ENCODE measurements at places on chromosomes 1 and 21. TPM values are rescaled to one million over a fixed set of nuclear protein-coding genes. Genes with fewer than 3 reads are reported as not detected.

Gene ETV3L
- not detected for polyA plus RNA-seq

DNA sequence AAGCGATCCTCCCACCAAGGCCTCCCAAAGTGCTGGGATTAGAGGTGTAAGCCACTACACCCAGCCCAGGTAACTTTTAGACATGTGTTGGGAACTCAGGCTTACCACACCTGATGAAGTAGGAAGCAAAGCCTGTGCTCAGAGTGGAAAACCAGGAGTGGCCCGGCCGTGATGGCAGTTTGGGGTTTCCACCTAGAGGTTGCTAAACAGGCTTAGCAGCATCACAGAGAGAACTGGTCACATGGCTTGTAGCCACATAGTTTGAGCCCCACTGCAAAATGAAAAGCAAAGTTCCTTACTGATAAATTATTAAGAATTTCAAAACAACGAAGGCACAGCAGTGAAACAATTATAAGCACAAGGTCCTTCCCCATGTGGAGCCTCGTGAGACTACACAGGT is 142.6 kb upstream of the CXADR start:
- DNase-seq, result no peak

Gene ZNF697
- 7.4 TPM for polyA plus RNA-seq

DNA sequence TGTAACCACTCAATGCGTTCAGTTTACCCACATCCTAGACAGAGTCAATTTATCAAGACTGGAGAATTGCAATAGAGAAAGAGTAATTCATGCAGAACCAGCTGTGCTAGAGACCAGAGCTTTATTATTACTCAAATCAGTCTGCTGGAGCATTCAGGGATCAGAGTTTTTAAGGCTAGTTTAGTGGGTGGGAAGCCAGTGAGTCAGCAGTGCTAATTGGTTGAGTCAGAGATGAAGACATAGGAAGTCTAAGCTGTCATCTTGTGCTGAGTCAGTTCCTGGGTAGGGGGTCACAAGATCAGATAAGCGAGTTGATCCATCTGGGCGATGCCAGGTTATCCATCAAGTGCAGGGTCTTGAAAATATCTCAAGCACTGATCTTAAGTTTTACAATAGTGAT is 499.6 kb downstream of the MRPL39 start:
- DNase-seq, result peak; percentile 98

Gene SYT11
- polyA plus RNA-seq, result 53.7 TPM

Gene MIS18A
- polyA plus RNA-seq, result 15.5 TPM

Gene ZNF683
- not detected for polyA plus RNA-seq

DNA sequence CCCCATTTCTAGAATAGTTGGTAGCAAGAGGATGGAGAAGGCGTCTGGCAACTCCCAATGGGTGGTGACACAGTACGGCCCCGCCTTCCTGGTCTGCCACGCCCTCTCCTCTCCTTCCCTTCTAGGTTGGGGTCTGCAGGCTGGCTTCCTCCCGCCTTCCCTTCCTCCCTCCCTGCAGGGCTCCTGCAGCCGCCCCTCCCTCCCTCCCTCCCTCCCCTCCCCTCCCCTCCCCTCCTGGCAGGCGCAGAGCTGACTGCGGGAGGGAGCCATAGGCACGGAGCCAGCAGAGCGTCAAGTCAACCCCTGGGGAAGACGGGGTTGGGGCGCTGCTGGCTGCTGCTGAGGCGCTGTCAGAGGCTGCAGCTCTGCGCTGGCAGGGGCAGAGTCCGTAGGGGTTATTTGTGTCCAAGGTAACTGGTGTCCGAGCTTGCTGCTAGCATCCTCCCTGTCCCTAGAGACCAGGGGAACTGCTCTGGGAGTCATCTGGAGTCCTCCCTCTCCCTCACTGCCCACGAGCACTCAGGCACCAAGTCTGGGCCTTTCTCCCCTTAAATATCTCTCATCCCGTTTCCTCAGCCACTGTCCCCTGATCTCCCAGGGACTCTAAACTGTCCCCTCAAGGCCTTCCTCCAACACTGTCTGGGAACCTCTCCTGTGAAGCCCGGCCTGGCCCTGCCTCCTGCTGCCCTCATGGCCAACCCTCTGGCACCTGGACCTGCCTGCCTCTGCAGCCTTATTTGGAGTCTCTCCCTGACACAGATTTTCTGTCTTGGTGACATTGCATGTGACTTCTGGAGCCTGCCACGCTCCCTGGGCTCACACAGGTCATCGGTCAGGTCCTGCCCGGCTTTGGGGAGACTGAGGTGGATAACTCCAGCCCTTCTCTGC is 57.4 kb upstream of the ACOT11 start:
- DNase-seq, result no peak

Gene GPATCH2
- 10.5 TPM for polyA plus RNA-seq

Gene ETS2
- polyA plus RNA-seq, result 60.5 TPM

DNA sequence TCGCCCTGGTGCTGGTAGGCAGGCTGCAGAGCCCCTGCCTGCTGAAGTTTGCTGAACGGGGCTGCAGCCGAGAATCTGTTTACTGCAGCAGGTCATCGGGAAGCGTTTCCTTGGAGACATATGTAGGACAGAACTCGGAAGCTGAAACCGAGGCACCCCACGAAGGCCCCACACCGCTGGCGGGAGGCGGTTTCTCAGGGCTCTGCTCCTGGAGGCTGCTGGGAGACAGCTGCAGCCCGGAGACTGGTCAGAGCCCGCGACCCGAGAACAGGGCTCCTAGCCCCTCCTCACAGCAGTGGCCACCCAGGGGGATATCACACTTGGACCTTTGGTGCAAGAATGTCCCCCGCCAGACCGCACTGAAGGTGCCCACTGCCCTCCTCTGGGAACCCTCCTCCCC is 12.7 kb upstream of the PLCH2 start:
- DNase-seq, result no peak

- DNase-seq, result no peak
Measured at GRCh38 chr1:157540160-157540748, 12.1 kb downstream of the FCRL5 start.

DNA sequence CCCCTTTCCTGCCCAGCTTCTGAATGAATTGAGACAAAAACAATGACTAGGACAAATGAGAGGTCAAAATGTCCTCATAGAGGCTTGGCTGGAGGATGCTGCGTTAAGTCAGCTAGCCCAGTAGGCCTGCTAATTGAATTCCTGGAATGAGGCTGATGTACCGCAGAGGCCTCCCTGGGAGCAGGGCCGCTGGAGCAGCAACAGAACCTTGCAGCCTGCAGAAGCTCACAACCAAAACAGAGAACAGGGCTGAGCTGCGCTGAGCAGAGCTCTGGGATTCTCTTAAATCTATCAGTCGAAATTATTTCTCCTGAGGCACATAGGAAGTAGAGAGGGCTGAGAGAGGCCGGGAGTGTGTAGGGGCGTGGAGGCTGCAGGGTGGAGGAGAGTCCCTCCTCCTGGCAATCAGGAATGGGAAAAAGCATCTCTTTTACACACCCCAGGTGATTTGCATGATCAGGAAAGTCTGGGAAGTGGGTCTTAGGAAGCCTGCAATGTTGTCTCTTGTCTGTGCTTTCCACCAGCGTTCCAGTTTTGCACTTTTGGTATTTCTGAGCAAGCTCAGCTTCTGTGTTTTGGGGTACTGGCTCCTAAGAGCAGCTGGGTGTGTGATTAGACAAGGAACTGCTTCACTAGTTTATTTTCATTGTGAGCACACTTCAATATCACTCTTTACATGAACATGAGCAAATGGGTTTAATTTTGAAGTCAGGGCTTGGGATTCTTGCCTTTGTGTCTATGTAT is 66.5 kb downstream of the RYR2 start:
- DNase-seq, result no peak

Gene NPHS2
- polyA plus RNA-seq, result not detected

DNA sequence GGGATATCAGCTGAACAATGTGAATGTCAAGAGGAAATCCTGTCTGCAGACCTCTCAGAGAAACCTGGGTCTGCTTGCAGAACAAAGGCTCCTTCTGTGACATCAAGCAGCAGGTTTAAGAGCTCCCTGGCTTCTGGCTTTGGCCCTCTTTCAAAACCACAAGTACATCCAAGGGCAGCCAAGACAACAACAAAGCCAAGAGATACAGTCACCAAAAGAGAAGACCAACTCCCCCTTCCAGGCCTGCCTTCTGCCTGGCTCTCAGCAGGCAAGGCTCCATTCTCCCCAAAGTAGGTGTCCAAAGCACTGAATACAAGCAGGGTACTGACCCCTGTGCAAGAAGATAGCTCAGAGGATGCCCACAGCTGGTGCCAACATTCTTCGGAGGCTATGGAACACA is 11.5 kb downstream of the BCAR3 start:
- peak; percentile 96 for DNase-seq
